Foreskin melanocyte (primary cell): ENCODE measurements at places on chromosomes 3 and 15.

- DNase-seq: no peak
These were observed 6.4 kb downstream of the PSTPIP1 start for GRCh38 chr15:77001351-77001750.

DNA sequence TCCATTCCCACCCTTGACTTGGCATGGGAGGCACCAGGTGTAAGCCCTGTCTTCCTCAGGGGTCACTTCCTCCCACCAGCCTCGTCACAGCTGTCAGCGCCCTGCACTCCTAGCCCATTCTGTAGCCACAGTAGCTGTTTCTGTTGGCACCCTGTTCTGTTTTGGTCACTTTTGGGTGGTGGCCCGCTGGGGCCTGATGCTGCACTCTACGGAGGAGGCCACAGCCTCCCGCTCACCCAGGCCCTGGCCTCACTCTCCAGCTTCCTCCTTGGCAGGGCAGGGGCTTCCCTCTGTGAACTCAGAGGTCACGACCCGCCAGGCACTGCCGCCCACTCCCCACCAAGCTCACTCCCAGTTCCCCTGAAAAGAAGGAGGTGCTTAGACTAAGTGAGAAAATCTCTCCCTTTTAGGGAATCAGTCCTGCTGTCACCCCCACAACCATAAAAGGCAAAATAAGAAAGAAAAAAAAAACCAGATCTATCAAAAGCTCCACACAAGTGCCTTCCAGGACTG lies 68.4 kb downstream of the MGLL start:
- DNase-seq: no peak

DNA sequence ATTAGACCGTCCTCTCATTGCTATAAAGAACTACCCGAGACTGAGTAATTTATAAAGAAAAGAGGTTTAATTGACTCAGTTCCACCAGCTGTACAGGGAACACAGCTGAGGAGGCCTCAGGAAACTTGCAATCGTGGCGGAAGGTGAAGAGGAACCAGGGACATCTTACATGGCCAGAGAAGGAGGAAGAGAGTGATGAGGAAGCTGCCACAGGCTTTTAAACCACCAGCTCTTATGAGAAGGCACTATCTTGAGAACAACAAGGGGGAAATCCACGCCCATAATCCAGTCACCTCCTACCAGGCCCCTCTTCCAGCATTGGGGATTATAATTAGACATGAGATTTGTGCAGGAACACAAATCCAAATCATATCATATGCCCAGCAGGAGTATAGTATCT lies 138.5 kb downstream of the ALCAM start:
- DNase-seq: no peak

GRCh38 chr3:30513374-30514152 lies 92.8 kb upstream of the TGFBR2 start:
- DNase-seq: no peak

DNA sequence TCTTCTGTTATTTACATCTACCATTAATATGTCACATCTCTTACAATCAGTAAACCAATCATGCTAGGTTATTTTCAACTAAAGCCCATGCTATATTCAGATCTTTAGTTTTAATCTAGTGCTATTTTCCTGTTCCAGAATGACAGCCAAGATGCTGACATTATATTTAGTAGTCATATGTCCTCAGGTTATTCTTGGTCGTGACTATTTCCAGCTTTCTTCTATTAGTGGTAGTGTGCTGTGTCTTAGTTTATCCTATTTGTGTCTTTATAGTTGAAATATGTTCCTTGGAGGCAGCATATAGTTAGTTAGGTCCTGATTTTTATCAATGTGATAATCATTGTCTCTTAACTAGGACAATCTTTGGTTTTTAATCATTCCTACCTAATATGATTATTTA lies 566.5 kb downstream of the CADM2 start:
- DNase-seq: no peak

- no peak for DNase-seq
These were observed 168.2 kb upstream of the ROBO2 start for GRCh38 chr3:76871655-76872054.

- no peak for DNase-seq
These were observed 40.9 kb upstream of the PCSK6 start for GRCh38 chr15:101530224-101530958.

DNA sequence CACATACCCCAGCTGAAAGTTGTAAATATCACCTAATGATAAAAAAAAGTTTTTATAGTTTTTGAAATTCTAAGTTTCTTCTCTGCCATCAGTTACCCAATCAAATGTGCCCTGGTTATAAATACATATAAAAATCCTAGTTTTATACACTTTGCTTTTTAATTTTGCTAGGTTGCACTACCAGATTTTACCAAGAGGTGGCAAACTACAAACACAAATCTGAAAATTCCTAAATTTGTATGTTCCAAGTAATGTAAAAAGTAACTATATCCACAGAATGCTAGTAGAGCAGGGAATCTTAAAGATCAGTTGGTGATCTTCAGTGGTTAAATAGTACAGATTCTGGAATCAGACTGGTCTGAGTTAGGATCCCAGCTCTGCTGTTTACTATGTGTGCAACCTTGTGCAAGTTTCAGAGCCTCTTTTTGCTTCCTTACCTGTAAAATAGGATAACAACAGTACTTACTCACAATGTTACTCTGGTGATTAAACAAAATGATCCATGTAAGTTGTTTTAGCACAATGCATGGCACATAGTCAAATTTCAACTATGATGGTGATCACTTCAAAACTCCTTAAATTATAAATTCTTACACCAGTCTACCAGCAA lies 11.0 kb downstream of the TRPM7 start:
- peak; percentile 38 for DNase-seq

DNA sequence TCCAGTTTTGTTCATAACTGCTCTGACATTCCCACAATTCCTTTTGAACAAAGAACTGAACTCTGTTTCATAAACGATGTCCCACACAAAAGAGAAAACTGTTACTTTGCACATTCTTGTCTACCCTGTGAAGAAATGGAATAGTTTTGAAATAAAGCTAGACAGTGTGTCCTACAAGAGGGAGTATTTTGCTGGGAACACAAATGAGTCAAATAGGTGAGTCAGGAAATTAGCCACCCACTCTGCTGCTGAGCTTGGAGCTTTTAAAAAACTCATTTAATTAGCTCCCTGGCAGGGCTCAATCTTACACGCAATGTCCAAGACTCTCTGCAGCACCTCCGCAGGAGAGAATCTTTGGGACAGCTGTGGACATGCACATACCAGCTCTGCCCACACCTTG lies 193.4 kb downstream of the SLC9A9 start:
- DNase-seq: no peak

- DNase-seq: no peak
These were observed 85.0 kb downstream of the FAM81A start for GRCh38 chr15:59522988-59523461.

- no peak for DNase-seq
These were observed 8.5 kb upstream of the KLHL6 start for GRCh38 chr3:183564046-183564445.

GRCh38 chr15:76864586-76864985 lies 40.6 kb downstream of the SCAPER start:
- no peak for DNase-seq

GRCh38 chr3:55489798-55490132 lies 2.7 kb upstream of the WNT5A start:
- DNase-seq: no peak

DNA sequence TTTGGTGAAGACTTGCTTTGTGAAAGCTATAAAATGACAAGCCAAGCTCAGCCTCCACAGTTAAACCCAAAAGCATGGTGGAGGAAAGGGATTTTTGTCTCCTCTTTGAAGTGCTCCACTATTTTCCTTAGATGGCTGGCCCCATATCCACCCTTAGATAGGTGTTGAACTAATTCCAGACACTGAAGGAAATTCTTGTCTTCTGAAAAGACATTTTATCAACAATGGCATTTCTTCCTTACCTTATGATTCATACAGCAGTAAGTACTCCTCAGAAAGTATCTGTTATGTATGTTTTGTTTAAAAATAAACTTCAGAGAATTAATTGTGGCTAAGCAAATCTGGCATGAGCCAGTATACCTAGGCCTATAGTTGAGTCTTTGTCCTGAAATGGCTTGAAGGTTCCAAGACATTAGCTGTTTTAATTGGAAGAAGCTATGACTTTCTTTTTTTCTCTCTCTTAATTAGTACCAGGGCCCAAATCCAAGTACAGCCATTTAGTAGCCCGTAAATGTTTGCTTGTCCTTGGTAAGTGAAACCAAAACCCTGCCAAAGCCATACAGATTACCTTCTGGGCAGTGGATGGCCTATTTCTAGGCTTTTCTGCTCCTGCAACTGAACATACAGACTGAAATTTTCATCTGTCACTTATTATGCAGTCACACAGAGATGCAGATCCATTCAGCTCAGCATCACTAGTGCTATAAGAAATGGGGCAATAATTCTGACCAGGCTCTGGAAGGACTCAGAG lies 5.1 kb upstream of the BFSP2 start:
- no peak for DNase-seq

GRCh38 chr3:183698756-183699155 lies 1.2 kb downstream of the YEATS2 start:
- DNase-seq: no peak

DNA sequence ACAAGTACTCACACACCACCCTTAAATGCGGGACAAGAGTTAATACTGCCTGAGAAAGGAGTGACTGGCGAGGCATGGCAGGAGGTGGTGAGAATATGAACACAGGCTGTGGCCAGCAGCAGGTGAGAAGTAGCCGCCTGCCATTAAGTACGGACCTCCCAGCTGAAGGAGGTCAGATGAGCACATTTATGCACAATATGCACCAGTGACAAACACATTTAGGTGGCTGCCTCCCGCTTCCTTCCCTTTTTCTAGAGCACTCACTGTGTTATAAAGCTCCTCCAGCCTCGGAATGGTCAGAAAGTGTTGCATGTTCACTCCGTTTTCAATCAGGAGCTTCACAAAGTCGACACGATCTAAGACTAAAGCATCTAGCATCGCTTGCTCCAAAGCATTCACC lies 52.4 kb downstream of the TRPM1 start:
- DNase-seq: no peak

GRCh38 chr3:115524549-115524948 lies 98.8 kb upstream of the GAP43 start:
- DNase-seq: no peak

DNA sequence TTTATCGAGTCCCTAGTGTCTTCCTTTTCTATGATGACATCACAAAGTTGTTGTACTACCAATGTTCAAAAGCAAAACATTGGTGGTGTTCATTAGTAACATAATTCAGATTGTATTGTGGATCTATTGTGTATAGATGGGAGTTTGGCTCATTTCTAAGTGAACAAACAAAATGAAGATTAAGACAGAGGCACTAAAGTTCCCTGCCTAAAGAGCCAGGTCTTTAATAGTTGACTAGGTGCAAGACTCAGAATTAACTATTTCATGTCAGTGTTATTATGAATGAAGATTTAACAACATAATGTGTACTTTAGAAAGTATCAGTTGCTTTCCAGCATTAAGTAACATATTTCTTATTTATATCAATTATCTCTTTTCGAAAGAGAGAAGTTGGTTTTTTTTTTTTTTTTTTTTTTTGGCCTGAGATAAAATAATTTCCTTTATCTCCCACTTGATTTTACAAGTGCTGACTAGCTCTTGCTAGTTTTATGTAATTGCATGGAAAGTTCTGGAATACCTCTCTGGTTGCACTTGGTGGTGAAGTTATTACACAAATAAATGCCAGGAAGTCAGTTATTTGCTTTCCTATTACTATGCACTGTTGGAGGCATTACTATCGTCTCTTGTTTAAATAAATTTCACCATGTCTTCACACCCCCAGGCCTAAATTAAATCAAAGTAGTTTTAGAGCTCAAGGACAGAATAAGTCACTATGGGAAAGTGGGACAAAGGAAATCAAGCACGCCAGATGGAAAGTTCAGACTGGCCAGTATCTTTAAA lies 48.7 kb downstream of the NAALADL2 start:
- peak; percentile 24 for DNase-seq

GRCh38 chr3:132569580-132569979 lies 27.5 kb upstream of the ACKR4 start:
- DNase-seq: peak; percentile 30

GRCh38 chr3:175485436-175485835 lies 626.3 kb downstream of the NAALADL2 start:
- no peak for DNase-seq
